ENCODE measurements at places on chromosomes 7 and 10.

- no peak for DNase-seq
Observed at GRCh38 chr10:127046975-127047877, 142.0 kb downstream of the DOCK1 start.

DNA sequence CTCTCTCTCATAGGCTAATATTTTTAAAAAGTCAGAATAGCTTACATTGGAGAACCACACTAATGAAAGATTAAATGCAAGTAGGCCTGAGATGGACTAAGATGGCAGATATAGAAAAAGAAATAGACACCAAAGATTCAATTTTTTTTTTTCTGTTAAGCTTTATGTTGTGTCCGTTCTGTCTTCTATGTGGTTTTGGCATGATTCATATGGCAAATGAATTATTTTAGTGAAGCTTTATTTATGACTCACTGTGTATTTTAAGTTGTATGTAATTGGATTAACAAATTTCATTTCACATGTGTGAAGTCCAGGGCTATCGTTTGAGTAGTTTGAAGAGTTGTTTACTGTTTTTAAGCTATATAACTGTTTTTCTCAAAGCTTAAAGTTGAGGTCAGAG is 214.8 kb downstream of the CAMK1D start:
- DNase-seq: peak; percentile 12

GRCh38 chr10:104642658-104643302 is 1.7 kb downstream of the SORCS3 start:
- no peak for DNase-seq

DNA sequence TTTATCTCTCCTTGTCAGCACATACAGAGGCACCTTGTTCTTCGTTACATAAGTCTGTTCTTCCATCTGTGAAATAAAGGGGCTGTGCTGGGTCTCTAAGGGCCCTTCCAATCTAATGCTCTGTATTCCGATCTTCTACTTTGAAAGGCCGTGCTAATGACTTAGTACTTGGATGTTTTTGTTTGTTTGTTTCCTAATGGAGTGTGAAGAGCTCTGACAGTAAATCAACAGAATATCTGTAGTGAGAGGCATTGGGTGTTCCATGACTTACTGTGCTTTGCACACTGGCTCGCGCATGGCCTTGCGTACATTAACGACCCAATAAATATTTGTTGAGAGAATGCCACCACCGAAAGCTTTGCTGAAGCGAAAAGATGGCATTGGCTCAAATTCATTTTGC is 162.1 kb downstream of the CHN2 start:
- no peak for DNase-seq

DNA sequence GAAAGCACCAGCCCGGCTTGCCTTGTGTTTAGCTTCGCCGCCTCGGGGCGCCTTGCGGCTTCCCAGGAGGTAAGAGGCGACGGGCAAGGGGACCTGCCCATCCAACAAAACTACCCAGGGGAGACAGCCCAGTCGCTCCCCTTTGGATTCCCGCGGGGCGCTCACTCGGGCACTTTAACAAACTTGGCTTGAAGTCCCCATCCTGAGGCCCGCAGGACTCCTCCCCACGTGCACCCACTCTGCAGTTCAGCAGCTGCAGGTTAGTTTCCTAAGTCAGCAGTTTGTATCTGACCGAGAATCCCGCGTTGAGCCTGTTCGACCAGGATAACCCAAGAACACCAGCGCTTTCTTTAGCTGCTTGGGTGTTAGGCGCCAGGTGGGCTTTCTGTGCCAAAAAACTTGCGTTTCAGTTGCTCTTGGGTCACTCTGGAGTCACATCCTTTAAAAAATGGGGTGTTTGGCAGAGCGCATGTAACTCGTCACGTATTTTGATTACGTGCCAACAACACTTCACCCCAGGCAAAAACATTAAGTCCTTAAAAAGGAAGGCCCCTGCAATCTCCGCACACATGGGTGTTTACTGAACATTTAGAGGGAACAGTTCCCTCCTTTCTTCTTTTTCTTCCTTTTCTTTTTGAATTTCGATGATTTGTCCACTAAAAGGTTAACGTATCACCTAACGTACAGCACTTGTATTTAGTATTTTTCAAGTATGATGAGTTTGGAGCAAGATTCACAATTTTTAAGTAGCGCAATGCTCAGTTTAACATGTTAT is 876 bp downstream of the DNAH11 start:
- DNase-seq: no peak

DNA sequence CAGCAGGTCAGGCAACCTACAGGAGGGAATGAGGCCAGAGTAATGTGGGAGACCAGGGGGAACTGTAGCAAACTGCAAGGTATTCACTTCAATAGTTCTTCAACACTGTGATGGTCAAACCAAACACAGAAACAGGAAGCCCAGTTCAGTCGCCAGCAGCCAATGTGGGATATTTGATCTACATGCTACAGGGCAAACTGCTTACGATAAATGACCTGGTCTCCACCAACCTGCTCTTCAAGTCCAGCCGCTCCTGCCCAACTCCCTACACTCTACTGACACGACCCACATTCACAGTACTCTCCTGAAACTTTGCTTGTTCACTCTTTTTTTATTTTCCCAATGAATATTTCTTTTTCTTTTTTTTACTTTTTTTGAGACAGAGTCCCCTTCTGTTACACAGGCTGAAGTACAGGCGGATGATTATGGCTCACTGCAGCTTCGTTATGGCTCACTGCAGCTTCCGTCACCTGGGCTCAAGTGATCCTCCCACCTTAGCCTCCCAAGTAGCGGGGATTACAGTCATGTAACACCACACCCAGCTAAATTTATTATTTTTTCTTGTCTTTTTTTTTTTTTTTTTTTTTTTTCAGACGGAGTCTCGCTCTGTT is 42.1 kb downstream of the MDH2 start:
- DNase-seq: no peak

GRCh38 chr7:103719070-103719469 is 270.4 kb downstream of the RELN start:
- DNase-seq: no peak

DNA sequence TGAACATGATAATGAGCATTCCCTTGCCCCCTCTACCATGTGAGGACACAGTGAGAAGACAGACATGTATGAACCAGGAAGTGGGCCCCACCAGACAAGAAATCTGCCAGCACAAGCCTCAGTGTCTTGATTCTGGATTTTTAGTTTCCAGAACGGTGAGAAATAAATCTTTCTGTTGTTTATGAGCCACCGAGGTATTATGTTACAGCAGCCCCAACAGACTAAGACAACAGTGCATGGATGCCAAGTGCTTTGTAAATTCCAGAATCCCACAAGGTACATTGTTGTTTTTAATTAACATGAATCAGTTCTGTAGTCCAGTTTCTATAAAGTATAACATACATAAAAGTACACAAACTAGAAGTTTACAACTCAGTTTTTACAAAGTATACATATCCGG is 162.2 kb downstream of the ARHGAP21 start:
- no peak for DNase-seq

DNA sequence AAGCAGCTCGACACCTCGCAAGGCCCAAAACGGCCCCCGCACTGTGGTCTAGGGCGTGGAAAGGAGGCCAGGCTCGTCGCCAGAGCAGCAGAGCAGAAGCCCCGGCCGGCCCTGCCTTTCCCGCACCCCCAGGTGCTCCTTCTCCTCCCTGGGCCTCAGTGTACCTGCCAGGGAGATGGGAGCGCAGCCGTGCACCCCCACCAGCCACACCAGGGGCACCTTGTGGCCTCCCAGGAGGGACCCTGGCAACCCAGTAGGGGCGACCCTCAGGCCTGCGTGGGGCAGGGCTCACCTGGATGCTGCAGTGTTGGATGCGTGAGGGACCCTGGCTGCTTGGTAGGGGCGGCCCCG is 9.5 kb downstream of the PDGFA start:
- DNase-seq: no peak

- no peak for DNase-seq
Observed at GRCh38 chr7:45236666-45237065, 79.1 kb downstream of the RAMP3 start.

GRCh38 chr10:76136961-76137360 is 705.5 kb downstream of the LRMDA start:
- no peak for DNase-seq

GRCh38 chr7:111324228-111324627 is 233.3 kb downstream of the LRRN3 start:
- DNase-seq: no peak

DNA sequence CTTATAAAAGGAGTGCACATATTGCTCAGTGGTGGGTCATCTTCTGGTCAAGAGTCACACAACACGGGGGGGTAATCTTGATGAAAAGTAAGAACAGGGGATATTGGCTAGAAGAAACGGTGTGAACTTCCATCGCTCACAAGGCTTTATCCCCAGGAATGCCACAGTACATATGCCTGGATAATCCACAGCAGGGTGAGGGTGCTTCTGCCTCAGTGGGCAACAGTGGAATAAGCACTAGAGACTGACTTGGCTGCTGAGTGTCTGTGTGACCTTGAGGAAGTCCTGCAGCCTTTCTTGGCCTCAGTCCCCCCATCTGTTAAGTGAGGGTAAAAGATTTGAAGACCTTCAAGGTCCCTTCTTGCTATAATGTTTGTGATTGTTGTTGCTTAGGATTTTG is 44.9 kb upstream of the SHH start:
- DNase-seq: no peak
